ENCODE measurements at places on chromosomes 4 and X. TPM values are rescaled to one million over a fixed set of nuclear protein-coding genes. Genes with fewer than 3 reads are reported as not detected.

GRCh38 chrX:44244008-44244407 lies 99.5 kb downstream of the EFHC2 start:
- peaks cover 13% of the 10 kb centered on the region for H3K27me3 ChIP-seq
- no peak overlapping the region for H3K27ac ChIP-seq
- H3K4me3 ChIP-seq, result no peak overlapping the region
- DNase-seq, result no peak
- H3K4me1 ChIP-seq, result peaks cover 27% of the 10 kb centered on the region

The NCAPG gene
- 87.5 TPM for total RNA-seq

GRCh38 chr4:26088433-26088928 lies 174.5 kb downstream of the SMIM20 start:
- DNase-seq, result no peak
- peaks cover 50% of the 10 kb centered on the region for H3K4me1 ChIP-seq
- H3K4me3 ChIP-seq, result peak overlapping the region; percentile 63
- H3K27ac ChIP-seq, result no peak overlapping the region

DNA sequence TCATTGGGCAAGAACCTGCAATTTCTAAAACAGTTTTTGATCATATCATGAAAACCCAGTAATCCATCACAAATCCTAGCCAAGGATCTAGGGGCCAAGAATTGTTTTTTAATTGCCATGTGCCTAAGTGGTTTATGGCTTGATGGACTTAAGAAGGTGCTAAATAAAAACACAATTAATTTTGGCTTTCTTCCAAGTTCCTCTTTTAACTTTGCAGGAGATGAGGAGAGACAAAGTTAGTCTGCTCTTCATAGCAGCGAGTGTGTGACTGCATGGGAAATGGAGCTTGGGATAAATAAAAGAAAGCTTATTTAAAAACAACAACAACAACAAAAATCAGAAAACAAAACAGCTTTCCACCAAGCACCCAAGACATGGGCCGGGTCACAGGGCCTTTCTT lies 41.4 kb downstream of the ARHGEF9 start:
- no peak overlapping the region for H3K4me3 ChIP-seq
- H3K36me3 ChIP-seq, result no peaks in the 10 kb centered on the region
- H3K27ac ChIP-seq, result no peak overlapping the region
- no peak for DNase-seq
- H3K4me1 ChIP-seq, result peaks cover 31% of the 10 kb centered on the region
